Fibroblast of skin of left biceps (primary cell): ENCODE measurements at places on chromosomes 1 and 21.

DNA sequence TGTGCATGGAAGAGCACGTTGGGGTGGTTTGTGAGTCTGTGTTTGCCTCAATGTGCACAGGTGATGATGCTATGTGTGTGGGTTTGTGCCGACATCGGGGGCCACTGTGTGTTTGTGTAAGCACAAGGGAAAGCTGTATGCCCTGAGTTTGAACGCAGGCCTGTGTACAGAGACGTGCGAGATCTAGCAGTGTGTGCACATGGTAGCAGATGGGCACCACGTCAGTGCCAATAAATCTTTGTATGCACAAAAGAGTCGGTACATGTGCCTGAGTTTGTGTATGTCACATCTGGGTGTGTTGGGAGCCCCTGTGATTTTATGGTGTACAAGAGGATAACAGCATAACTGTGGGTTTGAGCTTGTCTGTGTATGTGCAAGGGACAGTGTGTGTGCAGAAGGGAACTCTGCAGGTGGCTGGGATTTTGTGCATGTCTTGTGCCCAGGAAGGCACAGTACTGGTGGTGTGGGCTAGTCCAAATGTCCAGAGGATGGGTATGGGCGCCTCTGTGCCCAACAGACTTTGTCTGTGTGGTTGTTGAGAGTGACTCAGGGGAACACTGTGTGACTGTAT is 32.0 kb upstream of the WASF2 start:
- DNase-seq: no peak

GRCh38 chr1:110118636-110119396 is 6.6 kb downstream of the UBL4B start:
- no peak for DNase-seq

GRCh38 chr1:79530055-79530454 is 523.5 kb upstream of the ADGRL4 start:
- DNase-seq: no peak

DNA sequence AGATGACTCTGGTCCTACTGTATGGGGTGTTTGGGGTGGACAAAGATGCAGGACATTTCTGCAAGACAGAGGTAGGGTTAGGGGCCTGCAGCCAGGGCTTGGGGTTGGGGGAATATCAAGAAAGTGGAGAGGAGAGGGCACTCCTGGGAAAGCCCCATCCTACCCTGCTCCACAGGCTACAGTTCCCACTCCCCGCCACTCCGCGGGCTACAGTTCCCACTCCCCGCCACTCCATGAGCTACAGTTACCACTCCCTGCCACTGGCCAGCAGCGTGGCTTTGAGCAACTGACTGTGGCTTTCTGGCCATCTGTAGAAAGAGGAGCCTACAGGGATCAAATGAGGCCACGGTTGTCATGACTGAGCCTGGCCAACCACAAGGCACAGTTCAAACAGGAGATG is 93.8 kb upstream of the GRIK3 start:
- no peak for DNase-seq

DNA sequence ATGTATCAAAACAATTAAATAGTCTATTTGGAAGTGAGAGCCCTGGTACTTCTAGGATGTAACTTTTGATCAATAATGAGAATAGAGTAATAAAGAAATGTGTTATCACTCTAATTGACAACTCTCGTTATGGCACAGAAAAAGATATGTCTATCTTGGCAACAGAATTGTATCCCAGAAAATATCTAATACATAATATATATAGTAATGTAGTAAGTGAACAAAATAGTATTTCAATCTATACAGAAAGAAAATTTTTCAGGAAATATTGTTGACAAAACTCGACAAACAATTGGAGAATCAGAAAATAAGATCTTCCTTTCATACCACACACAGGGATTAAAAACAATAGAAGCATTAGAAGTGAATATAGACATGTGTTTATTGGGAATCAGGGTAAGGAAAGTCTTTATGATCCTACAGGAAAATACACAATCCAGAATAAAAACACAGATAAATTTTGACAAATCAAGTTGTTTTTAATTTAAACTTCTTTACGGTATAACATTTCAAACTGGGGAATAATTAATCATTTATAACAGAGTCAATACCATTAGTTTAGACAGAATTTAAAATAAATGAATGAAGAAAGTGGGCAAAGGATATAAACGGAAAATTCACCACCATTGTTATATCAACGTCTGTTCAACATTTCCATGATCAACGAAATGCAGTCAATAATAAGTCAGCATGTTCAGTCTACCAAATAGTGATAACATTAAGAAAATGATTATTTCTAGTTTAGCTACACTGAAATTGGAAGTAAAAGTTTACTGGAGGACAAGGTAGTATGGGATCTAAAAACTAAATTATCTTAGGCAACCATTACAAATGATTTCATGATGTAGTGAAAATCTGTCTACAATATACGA is 1526.5 kb upstream of the TPTE start:
- DNase-seq: no peak

- DNase-seq: no peak
These were observed 927 bp downstream of the WNT9A start for GRCh38 chr1:227946624-227947385.

DNA sequence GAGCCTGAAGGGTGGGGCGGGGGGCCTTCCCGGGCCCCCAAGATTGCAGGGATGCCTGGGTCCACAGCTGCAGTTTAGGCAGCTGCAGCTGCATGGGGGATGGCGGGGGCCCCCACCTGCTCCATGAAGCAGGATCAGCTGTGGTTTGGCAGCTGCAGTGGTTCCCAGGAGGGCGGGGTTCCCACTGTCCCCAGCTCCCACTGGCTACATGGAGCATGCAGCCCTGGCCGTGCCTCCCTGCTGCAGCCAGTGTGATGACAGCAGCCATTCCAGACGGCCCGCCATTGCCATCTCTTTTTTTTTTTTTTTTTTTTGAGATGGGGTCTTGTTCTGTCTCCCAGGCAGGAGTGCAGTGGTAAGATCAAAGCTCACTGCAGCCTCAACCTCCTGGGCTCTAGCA is 992 bp upstream of the C1QA start:
- no peak for DNase-seq

DNA sequence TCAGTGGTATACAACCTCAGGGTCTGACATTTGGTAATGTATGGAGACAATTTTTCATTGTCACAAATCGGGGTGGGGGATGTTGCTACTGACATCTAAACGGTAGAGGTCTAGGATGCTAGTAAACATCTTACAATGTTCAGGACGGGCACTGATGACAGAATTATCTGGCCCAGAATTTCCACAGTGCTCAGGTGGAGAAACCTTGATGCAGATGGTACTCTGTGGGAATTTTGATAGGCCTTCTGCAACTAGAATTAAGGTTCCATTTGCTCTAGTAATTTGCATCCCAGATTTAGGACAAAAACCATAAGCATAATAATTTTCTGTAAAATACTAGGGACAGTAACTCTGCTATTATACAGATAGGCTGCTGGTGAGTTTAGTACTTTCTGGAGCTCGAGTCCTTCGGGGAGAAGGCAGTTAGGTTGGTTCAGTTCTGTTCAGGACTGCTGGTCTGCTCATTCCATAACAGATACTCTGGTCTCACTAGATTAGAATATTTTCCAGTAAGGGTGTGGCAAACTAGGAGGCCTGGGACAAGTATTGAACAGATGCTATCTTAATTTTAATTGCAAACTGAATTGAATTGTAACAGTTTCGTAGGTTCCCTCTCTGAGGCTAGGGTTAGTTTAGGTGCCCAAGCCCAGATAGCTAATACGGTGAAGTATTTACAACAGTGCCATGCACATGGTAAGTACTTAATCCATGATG is 11.4 kb downstream of the METTL13 start:
- no peak for DNase-seq

DNA sequence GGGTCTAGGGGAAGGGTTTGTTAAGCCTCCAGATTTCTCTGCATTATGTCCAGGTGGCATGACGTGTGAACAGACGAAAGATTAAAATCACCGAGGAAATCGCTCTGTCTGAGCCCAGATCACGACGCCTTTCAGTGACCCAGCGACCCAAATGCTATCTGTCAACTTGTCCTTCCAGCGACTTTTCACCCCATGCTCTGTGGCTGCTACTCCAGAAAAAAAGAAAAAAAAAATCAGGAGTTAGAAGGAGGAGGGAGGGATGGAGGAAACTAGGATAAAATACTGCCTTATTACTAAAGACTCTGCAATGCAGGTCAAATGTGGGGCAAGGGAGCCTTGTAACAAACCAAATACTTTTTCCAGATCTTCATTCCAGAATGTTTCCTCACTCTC is 352.0 kb downstream of the NUF2 start:
- DNase-seq: peak; percentile 55

DNA sequence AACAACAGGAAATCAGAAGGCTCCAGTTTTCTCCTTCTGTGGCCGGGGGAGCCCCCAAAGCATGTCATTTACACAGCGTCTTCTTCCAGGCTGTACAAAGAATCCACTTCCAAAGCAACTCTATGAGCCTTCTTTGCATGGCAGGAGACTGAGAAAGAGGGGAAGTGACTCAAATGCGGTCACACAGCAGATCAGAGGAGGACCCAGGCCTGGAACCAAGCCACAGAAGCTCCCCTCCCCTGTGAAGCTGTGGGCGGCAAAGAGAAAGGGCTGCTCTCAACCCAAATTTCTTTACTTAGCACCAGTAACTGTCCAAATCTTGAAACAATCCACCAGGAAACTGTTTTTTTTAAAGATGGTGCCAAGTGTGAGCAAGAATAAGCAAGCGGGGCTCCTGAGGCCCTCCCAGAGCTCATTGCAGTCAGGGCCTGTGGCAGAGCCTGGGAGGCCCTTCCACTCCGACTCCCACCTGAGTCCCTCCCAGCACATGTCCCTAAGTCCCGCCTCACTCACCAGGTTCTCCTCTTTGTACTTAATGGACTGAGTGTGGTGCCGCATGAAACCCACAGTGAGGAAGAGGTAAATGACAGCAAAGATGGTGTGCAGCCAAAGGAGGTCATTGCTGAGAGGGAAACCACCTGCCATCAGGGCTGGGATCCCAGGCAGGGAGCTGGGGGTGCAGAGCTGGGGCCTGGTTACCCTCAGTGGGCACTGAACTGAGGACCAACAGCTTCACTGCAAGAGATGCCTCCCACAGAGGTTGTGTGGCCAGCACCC is 15.9 kb downstream of the TMEM63A start:
- no peak for DNase-seq

DNA sequence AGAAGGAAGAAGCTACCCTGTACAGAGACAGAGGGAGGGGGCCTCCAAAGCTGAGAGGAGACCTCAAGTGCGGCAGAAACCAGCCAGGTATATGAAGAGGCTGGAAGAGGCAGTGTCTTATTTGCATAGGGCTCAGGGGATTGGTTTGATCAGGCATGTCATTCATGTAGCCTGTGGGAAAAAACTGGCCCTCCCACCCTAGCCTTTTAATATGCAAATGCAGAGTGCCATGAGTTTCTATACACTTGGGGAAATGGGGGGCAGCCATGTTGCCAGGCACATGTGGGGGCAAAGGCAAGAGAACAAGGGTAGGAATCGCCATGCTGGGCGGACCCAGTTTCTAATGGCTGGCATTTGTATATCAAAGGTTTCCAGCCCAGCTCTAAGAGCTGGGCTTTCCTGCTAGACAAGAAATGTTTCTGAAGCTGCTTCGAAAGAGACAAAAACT is 172.7 kb downstream of the RASAL2 start:
- DNase-seq: no peak

GRCh38 chr1:116379674-116380498 is 6.8 kb downstream of the ATP1A1 start:
- no peak for DNase-seq

GRCh38 chr1:156108057-156108456 is 6.5 kb upstream of the LMNA start:
- DNase-seq: no peak

- DNase-seq: no peak
These were observed 29.3 kb downstream of the NIBAN1 start for GRCh38 chr1:184945029-184945428.

- no peak for DNase-seq
These were observed 18.2 kb downstream of the ITGB2 start for GRCh38 chr21:44902268-44903049.

GRCh38 chr1:46549697-46550681 is 1.5 kb downstream of the KNCN start:
- DNase-seq: no peak

DNA sequence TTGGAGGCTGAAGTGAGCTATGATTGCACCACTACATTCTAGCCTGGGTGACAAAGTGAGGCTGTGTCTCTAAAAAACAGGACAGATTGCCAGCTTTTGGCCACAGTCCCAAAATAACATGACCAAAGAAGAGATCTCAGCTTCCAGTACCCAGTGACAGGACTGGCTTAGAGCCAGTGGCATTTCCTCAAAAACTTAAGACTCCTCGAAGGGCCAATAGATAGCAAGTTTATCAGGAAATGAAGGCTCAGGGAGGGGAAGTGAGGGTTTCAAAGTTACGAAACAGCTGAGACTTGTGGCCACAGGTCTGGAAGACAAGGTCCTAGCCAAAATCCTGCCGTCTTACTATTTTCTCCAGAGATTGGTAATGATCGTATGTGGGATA is 6.3 kb upstream of the TMEM39B start:
- DNase-seq: no peak

- DNase-seq: no peak
These were observed 120.5 kb downstream of the IER5 start for GRCh38 chr1:181208967-181209366.

- no peak for DNase-seq
These were observed 2.9 kb downstream of the EGLN1 start for GRCh38 chr1:231419147-231419546.

GRCh38 chr1:19032413-19032695 is 75.9 kb upstream of the IFFO2 start:
- no peak for DNase-seq
